Left renal cortex interstitium (tissue), 4 donors: ENCODE measurements at places on chromosomes 1 and 21. TPM values are rescaled to one million over a fixed set of nuclear protein-coding genes. Genes with fewer than 3 reads are reported as not detected.

The NFASC gene
- polyA plus RNA-seq = 12.1 TPM

DNA sequence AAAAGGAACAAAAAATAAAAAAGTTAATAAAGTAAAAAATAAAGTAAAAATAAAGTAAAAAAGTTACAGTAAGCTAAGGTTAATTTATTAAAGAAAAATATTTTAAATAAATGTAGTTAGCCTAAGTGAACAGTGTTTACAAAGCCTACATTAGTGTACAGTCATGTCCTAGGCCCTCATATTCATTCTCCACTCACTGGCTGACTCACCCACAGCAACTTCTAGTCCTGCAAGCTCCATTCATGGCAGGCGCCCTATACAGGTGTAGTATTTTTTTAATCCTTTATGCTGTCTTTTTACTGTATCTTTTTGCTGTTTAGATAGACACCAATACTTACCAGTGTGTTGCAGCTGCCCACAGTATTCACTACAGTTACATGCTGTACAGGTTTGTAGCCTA, 12.4 kb downstream of the ADAR start:
- DNase-seq = no peak

The MROH9 gene
- polyA plus RNA-seq = not detected

The CACNA1E gene
- polyA plus RNA-seq = 0.71 TPM

The OR2W3 gene
- 0.16 TPM for polyA plus RNA-seq

GRCh38 chr1:208105756-208106155, 138.4 kb downstream of the PLXNA2 start:
- no peak for DNase-seq

GRCh38 chr1:234578735-234579134, 31.2 kb downstream of the IRF2BP2 start:
- DNase-seq = no peak

The PTPN22 gene
- polyA plus RNA-seq = 0.62 TPM

The APOBEC4 gene
- polyA plus RNA-seq = not detected

The DPT gene
- not detected for polyA plus RNA-seq

- DNase-seq = no peak
Measured at GRCh38 chr21:34887725-34888568, 161.2 kb downstream of the RUNX1 start.

The FCRL6 gene
- polyA plus RNA-seq = 0.13 TPM

DNA sequence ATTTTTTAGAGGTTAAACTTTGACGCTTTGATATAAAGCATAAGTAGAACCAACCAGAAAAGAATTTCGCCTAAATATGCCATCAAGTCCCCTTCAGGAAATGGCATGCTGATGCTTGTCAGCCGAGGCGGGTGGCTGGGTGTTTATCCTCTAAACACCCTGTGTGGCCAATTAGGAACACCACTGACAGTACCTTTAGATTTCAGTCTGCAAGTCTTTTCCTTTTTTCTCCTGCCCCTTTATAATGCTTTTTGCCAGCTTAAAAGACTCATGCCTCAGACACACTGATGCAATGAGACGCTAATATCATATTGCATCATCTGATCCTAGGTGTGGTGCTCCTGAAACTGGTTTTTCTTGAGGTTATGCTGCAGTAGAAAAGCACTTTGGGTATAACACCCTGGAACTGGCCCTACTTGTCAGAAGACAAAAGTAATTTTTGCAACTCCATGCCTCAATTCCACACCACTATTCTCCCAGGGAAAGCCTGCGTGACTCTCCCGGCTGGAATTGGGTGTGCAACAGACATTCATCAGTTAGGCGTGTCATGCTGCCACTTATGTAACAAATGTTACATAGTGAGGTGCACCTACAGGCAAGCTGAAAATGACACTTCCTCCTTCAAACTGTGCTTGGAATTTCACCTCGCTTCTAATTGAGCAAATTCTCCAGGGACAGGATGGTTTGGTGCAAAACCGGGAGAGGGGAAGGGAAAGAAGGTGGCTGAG, 2.0 kb upstream of the RCC2 start:
- no peak for DNase-seq

GRCh38 chr1:66197785-66198184, 336.2 kb upstream of the SGIP1 start:
- no peak for DNase-seq

DNA sequence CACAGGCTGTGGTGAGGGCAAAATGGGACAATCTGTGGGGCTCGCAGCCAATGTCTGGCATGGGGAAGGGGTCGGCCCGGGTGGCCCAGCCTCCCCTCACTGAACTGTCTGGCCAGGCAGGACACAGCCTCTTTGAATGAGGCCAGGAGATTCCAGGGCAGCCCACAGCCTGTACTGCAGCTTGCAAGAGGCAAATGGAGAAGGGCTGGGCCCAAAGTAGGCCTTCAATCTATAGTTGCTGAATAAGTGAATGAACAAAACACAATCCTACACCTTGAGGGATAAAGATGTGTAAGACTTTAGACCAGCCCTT, 23.2 kb downstream of the SLC27A3 start:
- DNase-seq = no peak

- no peak for DNase-seq
Measured at GRCh38 chr1:3310718-3311400, 143.6 kb upstream of the ARHGEF16 start.

DNA sequence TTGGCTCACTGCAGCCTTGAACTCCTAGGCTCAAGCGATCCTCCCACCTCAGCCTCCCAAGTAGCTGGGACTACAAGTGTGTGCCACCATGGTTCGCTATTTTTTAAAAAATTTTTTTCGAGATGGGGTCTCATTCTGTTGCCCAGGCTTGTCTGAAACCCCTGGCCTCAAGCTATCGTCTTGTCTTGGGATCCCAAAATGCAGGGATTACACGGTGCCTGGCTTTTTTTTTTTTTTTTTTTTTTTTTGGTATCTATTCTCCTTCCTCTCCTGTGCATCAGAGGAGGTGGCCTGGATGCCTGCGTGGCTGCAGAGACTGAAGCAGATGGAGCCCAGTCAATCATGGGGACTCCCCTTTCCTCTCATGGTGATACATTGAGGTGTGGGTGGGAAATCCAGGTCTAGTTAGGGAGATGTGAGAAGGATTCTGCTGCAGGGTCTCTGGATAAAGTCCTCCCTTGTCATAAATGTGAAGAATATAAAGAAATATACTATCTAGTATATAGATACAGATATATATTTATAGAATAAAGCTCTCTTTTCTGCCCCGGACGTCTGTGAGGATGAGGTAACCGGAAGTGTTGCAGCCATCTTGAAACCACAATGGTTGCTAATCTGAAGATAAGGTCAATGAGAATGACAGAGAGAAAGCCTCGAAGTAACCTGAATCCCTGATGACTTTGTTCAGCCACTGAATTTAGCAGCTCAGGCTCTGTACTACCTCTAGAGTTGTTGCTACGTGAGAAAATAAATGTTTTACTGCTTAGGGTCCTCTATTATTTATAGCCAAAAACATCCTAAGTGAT, 19.5 kb upstream of the RGSL1 start:
- no peak for DNase-seq

- no peak for DNase-seq
Measured at GRCh38 chr21:35617491-35617890, 442.8 kb downstream of the SETD4 start.

The SV2A gene
- 8.7 TPM for polyA plus RNA-seq

- no peak for DNase-seq
Measured at GRCh38 chr1:37672136-37672870, 20.0 kb upstream of the CDCA8 start.

DNA sequence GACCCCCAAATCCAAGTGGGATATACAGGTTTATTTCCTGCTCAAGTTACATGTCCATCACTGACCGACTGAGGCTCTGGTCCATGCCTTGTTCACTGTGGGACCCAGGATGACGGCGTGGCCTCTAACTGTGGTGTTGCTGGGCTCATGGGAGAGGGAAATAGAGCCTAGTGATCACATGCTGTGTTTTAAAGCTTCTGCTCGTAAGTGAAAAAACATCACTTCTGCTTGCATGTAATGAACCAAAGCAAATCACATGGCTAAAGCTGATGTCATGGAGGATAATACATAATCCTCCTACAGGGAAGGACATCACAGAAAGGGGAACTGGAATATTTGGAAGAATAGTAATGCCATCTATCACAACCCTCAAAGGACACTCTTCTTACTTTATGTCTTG, 107.6 kb downstream of the FASLG start:
- DNase-seq = no peak

DNA sequence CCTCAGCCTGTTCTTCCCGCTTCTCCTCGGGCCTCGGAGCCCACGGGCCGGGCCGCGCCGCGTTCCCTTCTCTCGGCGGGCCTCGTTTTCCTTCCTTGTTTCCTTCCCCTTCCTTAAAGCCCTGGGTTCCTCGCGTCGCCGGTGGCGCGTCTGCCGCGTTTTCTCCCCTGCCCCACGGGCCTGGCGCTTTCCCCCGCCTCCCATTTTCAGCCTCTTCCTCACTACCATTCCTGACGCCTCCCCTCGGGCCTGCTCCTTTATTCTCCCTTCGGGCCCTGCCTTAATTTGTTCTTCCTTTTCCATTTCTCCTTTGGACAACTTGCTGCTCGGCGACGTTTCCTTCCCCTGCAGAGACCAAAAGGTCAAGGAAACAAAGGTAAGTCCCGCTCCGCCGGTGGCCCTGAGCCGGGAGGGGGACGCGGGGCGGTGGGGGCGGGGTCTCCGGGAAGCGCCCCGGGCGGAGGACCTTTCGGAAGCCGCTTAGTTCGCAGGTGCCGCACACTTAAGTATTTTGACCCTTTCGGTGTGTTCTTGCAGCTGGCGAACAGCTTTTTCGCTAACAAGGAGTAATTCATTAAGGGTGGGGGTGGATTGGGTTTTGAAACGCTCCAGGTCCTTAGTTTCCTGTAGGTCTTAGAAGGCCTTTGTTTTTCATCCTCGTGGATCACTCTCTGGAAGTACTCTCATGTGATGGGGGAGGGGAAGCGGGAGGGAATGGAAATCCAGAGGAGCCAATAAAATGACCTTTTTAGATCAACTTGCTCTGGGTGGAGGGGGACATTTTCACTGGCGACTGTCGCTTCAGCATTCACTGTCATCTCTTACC, 780 bp downstream of the YTHDF2 start:
- peak; percentile 49 for DNase-seq

GRCh38 chr1:59596956-59597355, 217.8 kb upstream of the HOOK1 start:
- DNase-seq = no peak

GRCh38 chr1:109889094-109889493, 21.6 kb upstream of the CSF1 start:
- no peak for DNase-seq

The FMN2 gene
- 5.9 TPM for polyA plus RNA-seq
